ENCODE measurements at places on chromosomes 4 and X.

- no peak for DNase-seq
These were observed 289.8 kb upstream of the SFRP2 start for GRCh38 chr4:154078504-154079350.

GRCh38 chr4:109026588-109026987, 263.7 kb upstream of the ETNPPL start:
- DNase-seq = no peak

DNA sequence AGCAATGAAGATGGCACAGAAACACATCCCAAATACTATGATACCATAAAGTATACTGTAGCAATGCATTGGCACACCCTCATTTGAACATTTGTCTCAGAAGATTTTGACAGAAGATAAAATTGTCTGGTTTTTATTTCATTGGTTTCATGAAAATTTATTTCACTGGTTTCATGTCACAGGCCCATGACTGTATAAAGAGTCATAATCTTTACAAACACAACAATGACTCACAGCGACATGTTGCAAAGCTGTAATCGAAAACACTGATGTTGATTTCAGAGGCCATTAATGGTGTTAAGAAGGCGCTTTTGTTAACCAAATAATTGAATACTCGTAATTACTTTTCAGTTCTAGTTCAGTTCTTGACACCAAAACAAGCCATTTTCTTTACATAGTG, 8.1 kb upstream of the DTHD1 start:
- no peak for DNase-seq

DNA sequence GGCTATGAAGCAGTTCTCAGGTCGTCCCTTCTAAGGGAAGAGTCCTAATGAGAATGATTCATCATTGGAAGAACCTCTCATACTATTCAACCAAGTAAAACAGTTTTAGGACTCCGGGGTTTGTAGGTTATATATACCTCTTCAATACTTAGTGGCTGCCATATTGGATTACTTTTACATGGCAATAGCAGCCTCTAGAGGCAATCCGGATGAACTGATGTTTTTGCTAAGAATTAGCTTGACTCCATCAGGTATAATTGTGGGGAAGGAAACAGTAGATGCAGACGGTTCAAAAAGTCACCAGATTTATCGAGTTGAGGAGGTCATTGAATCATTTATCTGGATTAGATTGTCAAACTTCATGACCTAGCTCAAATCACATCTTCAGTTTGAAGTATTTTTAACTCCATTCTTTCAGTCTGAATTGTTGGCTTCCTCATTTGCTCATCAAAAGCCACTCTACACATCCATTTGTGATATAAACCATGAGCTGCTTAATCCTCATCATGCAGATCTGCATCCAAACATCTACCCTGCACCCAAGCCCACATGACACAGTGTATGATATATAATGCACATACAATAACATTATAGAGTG, 28.4 kb downstream of the GUCY1B1 start:
- DNase-seq = no peak

- no peak for DNase-seq
These were observed 12.5 kb upstream of the RAB28 start for GRCh38 chr4:13496605-13497004.

DNA sequence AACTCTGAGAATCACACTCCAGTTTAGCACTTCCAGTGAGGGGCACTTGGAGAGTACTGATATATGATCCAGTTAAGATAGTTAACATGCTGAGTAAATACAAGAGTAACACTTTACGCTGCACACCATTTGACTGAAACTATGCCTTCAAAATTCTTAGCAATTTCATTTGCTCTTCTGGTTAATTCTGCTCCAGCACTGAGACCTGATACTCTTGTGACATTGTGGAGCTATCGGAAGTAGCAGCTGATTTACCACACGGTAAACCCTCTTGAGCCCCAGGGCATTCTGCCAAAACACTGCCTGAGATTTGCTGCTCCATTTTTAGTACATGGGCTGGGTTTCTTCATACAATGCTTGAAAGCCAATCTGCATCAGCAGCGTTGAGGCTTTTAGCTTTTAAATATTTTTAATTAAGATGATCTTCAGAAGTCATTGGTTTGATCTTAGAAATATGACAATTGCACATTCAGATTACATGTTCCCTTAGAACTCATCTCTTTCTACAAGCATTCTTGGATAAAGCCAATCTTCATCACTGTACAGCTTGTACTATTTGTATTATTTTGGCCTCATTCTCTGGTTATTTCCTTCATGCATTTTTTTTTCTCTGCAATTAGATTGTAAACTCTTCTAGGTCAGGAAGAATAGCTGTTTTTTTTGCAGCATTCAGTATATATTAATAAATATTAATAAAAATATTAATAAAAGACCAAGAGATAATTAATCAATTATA, 67.8 kb upstream of the ETNPPL start:
- no peak for DNase-seq
